ENCODE measurements at places on chromosomes 4 and X. TPM values are rescaled to one million over a fixed set of nuclear protein-coding genes. Genes with fewer than 3 reads are reported as not detected.

Gene CT55
- total RNA-seq: not detected

Gene TMSB15A
- total RNA-seq: not detected

Gene BTC
- total RNA-seq: 0.12 TPM

DNA sequence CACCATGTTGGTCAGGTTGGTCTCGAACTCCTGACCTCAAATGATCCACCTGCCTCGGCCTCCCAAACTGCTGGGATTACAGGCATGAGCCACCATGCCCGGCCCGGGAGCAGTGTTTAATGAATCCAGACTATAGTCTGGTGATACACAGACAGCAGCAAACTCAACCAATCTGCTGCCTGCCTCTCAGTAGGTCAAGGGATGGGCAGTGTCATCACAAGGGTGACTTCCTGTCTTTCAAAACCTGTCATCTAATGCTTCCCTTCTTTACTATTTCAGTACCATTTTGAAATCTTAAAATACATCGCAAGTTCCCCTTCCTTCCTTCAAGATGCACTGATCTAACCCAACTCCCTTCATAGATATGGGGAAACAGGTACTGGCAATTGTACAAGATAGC is 8.4 kb downstream of the RPL39 start:
- DNase-seq: no peak

Gene LRCH2
- total RNA-seq: 1.6 TPM

DNA sequence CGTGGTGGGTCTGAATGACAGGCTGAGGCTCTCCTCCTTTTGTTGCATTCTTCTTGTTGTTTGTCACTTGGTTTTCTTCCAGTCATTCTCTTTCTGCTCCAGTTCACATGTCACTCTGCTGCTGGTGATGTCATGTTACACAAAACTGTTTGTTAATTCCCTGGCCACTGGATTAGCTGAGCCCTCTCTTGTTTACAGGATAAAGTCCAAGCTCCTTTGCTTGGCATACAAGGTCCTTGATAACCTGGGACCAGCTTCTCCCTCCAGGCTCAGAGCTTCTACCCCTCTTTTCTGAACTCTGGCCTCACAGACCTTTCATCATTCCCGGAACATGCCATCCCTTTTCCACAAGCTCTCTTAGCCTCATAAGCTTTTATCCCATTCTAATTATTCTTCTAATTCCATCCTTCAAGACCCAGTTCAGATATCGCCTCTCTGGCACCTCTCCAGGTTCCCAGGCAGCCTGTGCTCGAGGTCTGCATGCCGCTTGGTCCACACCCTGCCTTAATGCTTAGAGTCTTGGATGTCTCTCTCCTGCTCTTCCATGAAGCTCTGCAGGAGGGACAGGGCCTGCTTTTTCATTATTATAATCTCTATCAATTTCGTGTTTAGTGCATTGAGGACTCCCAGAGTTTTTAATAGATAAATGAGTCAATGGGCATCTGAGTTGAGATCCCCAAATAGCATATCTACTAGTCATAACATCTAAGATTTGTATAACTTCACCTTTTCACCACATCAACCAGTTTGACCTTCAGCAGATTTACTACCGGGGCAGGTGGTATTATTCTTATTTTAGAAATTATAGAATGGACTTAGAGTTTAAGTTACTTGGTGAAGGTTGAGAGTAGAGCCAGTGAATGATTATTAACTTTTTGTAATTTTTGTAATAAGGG is 98.7 kb downstream of the TMEM131L start:
- peak; percentile 44 for DNase-seq

Measured in left ventricle myocardium superior (tissue), 1 donor.